IMR-90 (cell line): ENCODE measurements at places on chromosomes 7 and 10. TPM values are rescaled to one million over a fixed set of nuclear protein-coding genes. Genes with fewer than 3 reads are reported as not detected.

DNA sequence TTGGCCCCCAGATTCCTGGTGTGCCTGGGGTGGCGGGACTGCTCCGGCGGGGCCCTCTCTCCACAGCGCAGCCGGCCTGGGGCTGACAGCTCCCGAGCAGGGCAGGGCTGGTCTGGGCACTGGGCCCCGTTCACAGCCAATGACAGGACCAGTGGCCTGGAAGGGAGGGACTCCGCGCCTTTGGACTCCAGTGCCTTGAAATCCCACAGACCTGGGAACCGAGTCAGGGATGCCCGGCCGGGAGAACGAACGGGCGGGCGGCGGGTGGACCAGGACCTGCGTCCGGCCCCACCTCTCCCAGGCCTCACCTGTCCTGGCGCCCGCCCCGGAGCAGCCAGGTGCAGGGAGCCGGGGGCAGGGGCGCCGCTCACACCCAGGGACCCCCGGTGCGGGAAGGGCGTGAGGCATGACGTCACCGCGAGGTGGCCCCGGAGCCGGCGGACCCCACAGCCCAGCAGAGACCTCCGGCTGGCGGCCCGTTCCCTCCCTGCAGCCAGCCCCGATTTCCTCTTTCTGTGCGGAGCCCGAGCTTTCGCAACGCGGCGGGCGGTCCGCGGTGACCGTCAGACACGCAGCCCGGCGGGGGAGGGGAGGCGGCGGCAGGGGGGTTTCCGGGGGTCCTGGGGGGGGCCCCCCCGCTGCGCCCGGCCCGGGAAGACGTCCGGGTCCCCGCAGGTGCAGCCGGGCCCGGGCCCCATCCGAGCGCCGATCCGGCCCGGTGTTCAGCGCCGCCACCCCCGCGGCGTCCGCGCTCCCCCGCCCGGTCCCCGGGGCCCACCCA is 743 bp downstream of the ADAP1 start:
- H3K36me3 ChIP-seq, result no peaks in the 10 kb centered on the region
- peak overlapping the region; percentile 46 for H3K4me3 ChIP-seq
- H3K4me1 ChIP-seq, result no peaks in the 10 kb centered on the region; the same call in 1 of the 2 replicates
- no peak overlapping the region for H3K27ac ChIP-seq
- DNase-seq, result peak; percentile 17

DNA sequence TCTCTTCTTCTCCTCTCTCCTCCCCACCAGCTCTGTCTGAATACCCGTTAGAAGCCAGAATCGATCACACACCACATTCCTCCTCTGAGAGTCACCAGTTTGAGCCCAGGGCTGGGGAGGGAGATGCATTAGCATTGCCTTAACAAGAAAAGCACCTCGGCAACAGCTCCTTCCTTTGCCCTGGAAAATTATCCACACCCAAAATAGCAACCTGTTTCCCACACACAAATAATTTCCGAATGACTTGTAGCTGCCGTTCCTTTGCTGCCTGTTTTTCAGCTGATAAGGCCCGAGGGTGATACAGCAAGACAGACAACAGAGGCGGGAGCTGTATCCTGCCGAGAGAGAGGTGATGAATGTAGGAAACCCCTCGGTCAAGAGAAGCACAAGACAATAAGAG is 91.3 kb downstream of the CPXM2 start:
- no peaks in the 10 kb centered on the region for H3K27me3 ChIP-seq
- no peak overlapping the region for H3K27ac ChIP-seq
- H3K4me1 ChIP-seq, result no peaks in the 10 kb centered on the region
- H3K36me3 ChIP-seq, result no peaks in the 10 kb centered on the region
- no peak overlapping the region for H3K4me3 ChIP-seq
- DNase-seq, result no peak

DKK1 gene
- 74.7 and 116 TPM in 2 replicates for total RNA-seq

DNA sequence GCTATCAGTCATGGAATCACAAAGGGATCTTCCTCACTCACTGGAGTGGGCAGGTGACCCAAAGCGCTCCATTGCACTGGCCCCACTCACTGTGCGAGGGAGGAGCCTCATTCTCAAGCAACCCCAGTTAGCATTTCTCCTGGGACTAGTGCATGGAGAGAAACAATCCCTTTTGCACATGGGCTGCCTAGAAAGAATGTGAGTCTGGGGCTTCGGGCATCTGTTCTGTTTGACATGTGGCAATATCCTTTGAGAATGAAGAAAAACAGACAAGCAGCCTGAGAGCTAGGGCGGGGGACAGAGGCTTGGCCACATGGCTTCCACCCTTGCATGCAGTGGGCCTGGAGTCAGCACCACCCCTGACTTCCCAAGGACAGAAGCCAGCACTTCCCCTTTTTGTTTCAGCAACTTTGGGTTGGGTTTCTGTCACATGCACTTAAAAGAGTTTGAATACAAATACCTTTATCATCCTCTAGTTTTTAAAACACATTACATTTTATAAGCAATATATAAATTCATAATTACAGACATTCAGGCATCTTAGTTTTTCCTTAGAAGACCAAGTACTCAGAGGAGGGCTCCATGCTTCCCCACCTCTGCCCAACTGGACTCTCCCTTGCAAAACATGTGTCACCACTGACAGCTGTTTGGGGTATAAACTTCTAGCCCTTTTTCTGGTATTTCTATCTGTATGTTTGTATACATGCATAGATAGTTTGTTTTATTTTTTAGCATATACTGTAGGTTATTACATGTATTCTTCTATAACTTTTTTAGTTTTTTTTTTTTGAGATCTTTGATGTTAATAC is 73.8 kb downstream of the RBM20 start:
- H3K4me1 ChIP-seq, result no peaks in the 10 kb centered on the region
- peaks cover 4% of the 10 kb centered on the region for H3K27me3 ChIP-seq
- H3K4me3 ChIP-seq, result no peak overlapping the region
- H3K27ac ChIP-seq, result no peak overlapping the region
- H3K36me3 ChIP-seq, result no peaks in the 10 kb centered on the region
- no peak for DNase-seq

GRCh38 chr7:150951521-150951920 is 26.6 kb downstream of the KCNH2 start:
- no peaks in the 10 kb centered on the region for H3K27me3 ChIP-seq
- no peak for DNase-seq
- H3K4me1 ChIP-seq, result peaks cover 11% of the 10 kb centered on the region; the same call in 1 of the 2 replicates
- H3K36me3 ChIP-seq, result peaks cover 12% of the 10 kb centered on the region; the same call in 1 of the 2 replicates

- no peak overlapping the region for H3K4me3 ChIP-seq
- H3K36me3 ChIP-seq, result no peaks in the 10 kb centered on the region
- peaks cover 33% of the 10 kb centered on the region for H3K4me1 ChIP-seq
- H3K27ac ChIP-seq, result no peak overlapping the region
These were observed 48.5 kb upstream of the SLC29A3 start for GRCh38 chr10:71270301-71271220.

TMEM196 gene
- not detected in 2 replicates for total RNA-seq

- no peaks in the 10 kb centered on the region for H3K27me3 ChIP-seq
- no peak for DNase-seq
- H3K27ac ChIP-seq, result no peak overlapping the region
- H3K4me1 ChIP-seq, result no peaks in the 10 kb centered on the region
- H3K36me3 ChIP-seq, result no peaks in the 10 kb centered on the region
- H3K4me3 ChIP-seq, result no peak overlapping the region
These were observed 1280.1 kb downstream of the TYW1 start for GRCh38 chr7:68276725-68277124.

GRCh38 chr7:22444181-22444971 is 55.6 kb downstream of the STEAP1B start:
- DNase-seq, result no peak
- H3K27ac ChIP-seq, result no peak overlapping the region
- H3K36me3 ChIP-seq, result no peaks in the 10 kb centered on the region
- no peak overlapping the region for H3K4me3 ChIP-seq

DNA sequence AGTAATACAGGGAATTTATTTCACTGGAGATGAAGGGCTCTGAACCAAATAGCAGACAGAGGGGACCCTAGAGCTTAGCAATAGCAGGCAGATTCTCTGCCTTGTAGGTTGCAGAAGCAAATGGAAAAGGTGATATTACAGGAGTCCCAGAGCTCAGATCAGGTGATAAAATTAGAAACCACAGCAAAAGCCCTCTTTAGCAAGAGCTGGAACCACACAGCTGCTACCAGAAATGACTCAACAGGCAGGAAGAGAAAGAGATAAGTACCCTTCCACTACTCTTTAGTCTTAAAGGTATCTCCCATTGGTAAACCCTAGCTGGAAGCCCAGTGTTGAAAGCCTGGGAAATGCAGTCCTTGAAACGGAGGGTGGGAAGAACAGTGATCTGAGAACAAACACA is 535.6 kb upstream of the GHITM start:
- DNase-seq, result no peak
- no peaks in the 10 kb centered on the region for H3K4me1 ChIP-seq
- no peaks in the 10 kb centered on the region for H3K27me3 ChIP-seq
- H3K4me3 ChIP-seq, result no peak overlapping the region
- H3K36me3 ChIP-seq, result no peaks in the 10 kb centered on the region
- no peak overlapping the region for H3K27ac ChIP-seq

TMEM139 gene
- total RNA-seq, result not detected in 2 replicates
